ENCODE measurements at places on chromosomes 12 and 14.

DNA sequence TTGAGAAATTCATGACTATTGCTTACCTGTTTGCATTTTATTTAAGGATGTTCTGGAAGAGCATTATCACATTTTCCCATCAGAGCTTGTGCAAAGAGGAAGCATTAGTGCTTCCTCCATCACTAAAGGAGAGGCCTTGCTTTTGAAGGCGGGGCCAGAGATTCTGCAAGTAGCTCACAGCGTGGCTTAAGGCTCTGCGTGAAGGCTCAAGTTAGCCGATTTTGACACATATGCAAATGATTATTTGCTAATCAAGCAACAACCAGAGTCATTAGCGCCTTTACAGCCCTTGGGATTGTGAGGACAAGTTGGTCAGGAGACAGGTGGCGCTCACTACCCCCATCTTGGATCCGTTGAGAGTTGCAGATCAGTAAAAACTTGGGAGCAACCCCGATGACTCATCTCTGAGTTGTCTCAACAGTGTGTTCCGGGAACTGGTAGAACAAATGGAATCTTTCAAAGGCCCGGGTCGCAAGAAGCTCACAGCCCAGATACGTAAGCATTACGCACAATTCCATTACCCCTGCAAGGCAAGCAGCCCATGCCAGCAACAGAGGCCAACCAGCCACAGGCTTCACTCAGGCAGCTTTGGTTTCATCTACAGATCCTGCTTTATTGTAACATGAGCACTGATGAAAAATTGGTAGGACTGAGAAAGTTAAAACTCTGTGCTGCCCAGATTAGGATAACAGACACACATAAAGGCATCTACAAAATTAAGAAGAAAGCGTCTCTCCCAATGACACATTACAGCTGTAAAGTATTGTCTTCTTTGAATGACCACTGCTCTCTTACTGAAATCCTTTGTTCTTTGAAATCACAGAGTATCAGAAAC is 34.9 kb upstream of the SPTSSA start:
- H3K4me3 ChIP-seq = no peak overlapping the region
- no peaks in the 10 kb centered on the region for H3K36me3 ChIP-seq
- H3K27ac ChIP-seq = peak overlapping the region; percentile 27
- DNase-seq = no peak
- H3K27me3 ChIP-seq = no peaks in the 10 kb centered on the region
- H3K4me1 ChIP-seq = no peaks in the 10 kb centered on the region

GRCh38 chr12:62605981-62606380 is 139.4 kb downstream of the MON2 start:
- DNase-seq = no peak
- H3K27me3 ChIP-seq = no peaks in the 10 kb centered on the region

GRCh38 chr12:254039-254438 is 8.6 kb downstream of the SLC6A13 start:
- H3K36me3 ChIP-seq = no peaks in the 10 kb centered on the region
- no peaks in the 10 kb centered on the region for H3K4me1 ChIP-seq
- H3K27ac ChIP-seq = no peak overlapping the region
- no peaks in the 10 kb centered on the region for H3K27me3 ChIP-seq

DNA sequence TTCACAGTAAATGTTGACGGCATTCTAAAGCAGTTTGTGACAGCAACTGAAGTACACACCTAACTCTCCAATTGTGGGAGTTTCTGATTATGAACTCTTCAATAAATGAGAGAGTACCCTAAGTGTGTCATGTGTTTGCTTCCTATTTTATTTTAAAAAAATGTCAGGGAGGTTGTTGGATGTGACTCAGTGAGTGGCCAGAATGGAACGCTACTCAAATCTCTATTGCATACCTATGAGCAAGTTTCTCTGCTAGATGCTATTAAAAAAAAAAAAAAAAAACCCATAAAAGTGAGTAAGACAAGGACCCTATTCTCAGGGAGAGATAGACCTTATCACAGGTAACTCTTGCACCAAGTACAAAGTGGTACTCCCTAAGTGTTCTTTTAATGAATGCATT is 256.6 kb downstream of the BTG1 start:
- no peak overlapping the region for H3K27ac ChIP-seq
- no peaks in the 10 kb centered on the region for H3K27me3 ChIP-seq
- no peaks in the 10 kb centered on the region for H3K36me3 ChIP-seq
- no peak overlapping the region for H3K4me3 ChIP-seq
- no peak for DNase-seq

- no peak overlapping the region for H3K27ac ChIP-seq
- H3K27me3 ChIP-seq = no peaks in the 10 kb centered on the region
- H3K4me3 ChIP-seq = no peak overlapping the region
- H3K36me3 ChIP-seq = no peaks in the 10 kb centered on the region
These were observed 68.2 kb downstream of the SRGAP1 start for GRCh38 chr12:63912651-63913050.

- no peaks in the 10 kb centered on the region for H3K4me1 ChIP-seq
- no peaks in the 10 kb centered on the region for H3K27me3 ChIP-seq
- no peaks in the 10 kb centered on the region for H3K36me3 ChIP-seq
These were observed 7.8 kb downstream of the PGF start for GRCh38 chr14:74947353-74948227.

DNA sequence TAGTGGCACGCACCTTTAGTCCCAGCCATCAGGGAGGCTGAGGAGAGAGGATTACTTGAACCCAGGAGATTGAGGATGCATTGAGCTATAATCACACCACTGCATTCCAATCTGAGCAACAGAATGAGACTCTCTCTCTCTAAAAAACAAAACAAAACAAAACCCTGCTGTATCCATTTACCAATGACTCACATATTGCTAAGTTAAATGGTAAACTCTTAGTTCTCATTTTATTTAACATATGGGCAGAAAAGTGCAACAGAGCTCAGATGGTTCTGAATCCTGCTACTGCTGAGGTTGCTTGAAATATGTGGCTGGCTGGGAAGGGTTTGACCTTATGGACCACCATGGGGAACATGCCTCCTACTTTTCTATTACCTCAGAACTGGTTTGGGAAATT is 33.7 kb upstream of the CCNT1 start:
- no peak overlapping the region for H3K4me3 ChIP-seq
- H3K27ac ChIP-seq = no peak overlapping the region
- H3K27me3 ChIP-seq = no peaks in the 10 kb centered on the region

GRCh38 chr12:69338120-69338859 is 9.9 kb upstream of the LYZ start:
- H3K36me3 ChIP-seq = no peaks in the 10 kb centered on the region
- H3K4me1 ChIP-seq = no peaks in the 10 kb centered on the region
- no peaks in the 10 kb centered on the region for H3K27me3 ChIP-seq
- no peak overlapping the region for H3K27ac ChIP-seq
- DNase-seq = no peak

Data from thymus (tissue), 14 donors.